NCI-H1092 (cell line): ENCODE measurements at places on chromosomes 6 and 20.

DNA sequence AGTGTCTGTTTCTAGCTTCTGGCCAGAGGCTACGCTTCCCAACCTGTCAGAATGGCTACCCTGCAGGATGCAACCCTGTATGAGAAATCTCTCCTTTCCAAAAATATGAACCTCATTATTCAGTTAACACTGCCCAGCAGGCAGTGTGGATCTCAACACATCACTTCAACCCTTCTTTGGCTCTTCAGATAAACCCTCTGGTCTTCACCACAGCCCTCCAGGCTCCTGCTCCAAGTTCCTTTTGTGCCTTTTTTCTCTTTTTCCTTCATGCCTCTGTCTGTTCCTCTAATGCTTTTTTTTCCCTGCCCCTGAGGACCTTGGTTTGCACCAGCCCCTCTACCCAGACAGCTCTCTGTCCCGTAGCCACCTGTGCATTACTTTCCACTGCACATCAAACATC lies 207.4 kb downstream of the MYLK4 start:
- DNase-seq = no peak

- DNase-seq = no peak
These were observed 13.7 kb downstream of the TRAF3IP2 start for GRCh38 chr6:111591901-111592461.

DNA sequence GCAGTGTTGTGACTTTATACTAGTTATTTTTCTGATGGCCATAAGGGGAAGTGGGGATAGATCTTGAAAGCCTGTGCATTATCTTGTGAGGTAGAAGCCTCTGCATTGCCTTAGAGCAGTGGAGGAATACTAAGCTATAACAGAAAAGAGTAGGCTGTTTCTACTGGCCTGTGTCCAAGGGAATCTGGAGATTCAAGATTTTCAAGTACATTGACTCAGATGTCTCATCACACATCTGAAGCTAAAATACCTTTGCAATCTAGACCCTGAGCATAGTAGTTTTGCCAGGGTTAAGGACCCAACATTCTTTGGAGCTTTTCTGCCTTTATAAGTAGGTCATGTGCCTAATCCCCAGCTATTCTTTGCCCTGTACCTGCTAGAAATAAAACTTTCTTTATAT lies 272.3 kb downstream of the TENT5A start:
- DNase-seq = no peak

DNA sequence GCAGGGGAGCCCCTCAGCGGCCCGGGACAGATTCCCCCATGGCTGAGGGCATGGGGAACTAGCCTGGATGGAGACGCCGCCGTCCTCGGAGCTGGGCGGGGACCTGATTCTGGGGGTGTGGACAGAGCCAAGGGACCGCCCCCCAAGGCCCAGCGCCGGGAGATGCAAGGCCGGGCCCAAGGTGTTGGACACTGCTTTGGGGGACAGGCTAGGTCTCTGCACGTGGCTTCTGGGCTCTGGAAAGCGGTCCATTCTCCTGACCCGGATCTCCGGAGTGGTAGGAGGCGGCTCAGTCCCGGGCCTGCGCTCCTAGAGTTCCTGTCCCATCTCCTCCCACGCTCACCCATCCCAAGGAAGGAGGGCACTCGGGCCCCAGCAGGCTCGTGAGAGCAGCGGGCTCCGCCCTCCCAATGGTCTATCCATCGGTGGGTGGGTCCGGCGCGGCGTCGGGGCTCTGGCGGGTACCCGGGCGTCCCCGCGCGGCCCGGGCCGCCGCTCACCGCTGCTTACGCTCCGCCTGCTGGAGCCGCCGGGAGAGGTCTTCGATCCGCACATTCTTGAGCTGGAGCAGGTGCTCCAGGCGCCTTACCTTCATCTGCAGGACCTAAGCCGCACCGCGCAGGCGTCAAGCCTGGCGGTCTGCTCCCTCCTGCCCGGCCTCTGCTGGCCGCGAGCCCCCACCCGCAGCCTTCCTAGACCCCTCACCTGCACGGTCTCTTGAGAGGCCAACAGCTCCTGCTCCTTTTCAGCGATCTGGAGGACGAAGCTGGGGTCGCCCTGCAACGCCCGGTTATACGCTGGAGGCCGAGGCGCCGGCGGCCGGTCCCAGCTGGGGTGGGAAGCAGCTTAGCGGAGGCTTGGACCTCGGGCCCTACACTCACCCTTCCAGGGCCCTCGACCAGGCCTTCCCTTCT lies 3.3 kb downstream of the SPEF1 start:
- DNase-seq = no peak

GRCh38 chr6:151071295-151071694 lies 168.5 kb upstream of the AKAP12 start:
- no peak for DNase-seq

DNA sequence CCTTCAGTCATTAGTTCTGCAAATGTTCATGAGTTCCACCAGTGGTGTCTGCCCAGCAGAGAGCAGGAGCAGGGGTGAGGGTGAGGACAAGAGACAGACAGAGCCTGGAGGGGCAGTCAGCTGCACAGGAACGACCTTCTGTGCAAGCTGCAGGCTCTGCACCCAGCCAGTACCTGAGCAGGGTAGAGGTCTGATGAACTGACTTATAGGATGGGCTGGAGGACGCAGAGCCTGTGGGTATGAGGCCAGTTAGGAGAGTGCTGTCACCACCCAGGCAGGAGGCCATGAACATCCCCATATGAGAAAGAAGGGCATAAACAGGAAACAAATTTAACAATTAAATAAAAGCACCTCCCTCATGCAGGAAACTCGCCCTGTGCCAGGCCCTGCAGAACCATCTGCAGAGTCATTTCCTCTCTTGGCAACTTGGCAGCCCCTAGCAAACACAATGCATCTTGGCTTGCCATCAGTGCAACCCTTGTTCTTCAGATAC lies 17.9 kb downstream of the C6orf15 start:
- no peak for DNase-seq

- DNase-seq = no peak
These were observed 5.4 kb downstream of the NPBWR2 start for GRCh38 chr20:64101731-64102621.

DNA sequence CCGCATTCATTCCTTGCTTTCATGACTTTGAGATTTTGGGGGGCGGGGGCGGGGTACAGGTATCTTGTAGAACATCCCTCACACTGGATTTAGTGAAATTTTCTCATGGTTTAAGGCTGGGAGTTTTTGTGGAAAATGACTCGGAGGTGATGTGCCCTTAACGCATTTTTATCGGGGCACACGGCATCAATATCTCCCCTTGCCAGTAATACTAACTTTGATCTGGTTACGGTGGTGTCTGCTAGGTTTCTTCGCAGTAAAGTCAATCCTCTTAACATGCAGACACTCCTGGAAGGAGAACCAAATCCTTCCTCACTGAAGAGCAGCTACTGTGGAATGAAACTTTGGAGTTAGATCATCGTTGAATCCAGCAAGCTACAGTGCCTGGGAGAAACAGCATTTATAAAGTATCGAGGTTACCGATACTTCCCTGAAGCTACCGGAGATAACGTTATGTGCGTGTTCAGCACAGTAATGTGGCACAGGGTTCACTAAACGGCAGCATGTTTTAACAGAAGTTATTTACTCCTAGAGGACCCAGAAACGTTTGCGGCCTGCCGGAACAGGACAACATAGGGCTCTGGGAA lies 1.2 kb upstream of the DYNLRB1 start:
- DNase-seq = no peak
